Stimulated activated CD8-positive, alpha-beta memory T cell treated with anti-CD3 and anti-CD28 coated beads, Interleukin-15, amount 100 ng/mL, for 24 hours (primary cell): ENCODE measurements at places on chromosomes 12 and 14.

GRCh38 chr14:105458571-105458970 lies 16.1 kb upstream of the CRIP2 start:
- no peak for DNase-seq

DNA sequence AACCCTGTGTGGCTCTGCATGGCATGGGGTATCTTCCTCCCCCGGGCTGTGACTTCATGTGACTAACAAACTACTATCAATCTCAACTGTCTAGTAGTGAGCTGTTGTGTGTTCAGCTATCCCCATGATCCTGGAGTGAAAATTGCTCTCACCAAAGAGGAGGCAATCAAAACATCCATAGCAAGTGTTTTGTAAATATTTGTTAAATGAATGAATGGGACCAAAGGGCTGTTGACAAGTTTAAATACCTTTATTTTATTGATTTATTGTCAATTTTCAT lies 138.1 kb upstream of the CPM start:
- DNase-seq, result no peak

DNA sequence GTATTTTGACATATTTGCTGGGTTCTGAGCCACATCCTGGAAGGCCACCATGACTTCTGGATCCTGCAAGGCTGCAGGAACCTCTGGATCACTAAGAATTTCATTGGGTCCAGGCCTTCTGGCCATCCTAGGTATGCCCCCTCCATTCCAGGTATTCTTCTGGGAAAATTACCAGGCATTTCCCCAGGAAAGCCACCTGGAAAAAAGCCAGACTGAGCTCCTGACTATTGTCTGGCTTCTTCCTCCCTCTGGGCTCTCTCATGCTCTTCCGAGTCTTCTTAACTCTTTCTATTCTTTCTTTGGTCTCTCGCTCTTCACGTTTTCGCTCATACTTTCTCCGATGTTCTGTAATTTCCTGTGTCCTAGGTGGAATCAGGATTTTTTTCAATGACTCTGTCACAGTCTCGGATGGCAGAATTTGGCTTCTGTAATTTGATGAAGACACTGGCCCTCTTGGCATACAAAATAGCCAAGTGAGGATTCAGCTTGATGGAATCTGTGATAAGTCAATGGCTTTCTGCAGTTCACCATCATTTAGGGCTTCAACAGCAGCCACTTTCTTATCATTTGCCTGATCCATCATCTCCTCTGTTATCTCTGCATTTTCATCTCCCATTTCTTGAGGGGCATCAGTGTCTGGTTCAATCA lies 42.6 kb downstream of the ATP23 start:
- DNase-seq, result no peak

DNA sequence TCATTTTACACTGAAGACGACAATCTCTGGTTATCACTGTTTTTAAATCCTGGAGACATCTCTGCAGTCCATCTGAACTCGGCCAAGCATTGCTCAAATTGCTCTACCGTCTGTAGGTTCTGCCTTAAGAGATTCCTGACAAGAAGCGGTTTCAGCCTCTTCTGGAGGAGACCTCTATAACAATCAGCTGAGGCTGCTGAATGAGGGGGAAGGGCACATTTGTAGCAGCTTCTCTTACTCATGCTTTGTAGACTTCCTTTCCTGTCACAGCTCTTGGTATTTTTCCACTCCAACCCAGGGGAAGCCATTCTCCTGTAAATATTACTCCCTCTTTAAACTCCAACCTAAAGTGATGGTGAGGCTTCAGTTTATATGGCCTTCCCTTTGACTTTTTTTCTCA lies 3.0 kb downstream of the ARG2 start:
- no peak for DNase-seq

GRCh38 chr12:67811437-67812361 lies 163.2 kb downstream of the DYRK2 start:
- no peak for DNase-seq

- no peak for DNase-seq
Measured at GRCh38 chr12:115273456-115273855, 589.5 kb upstream of the TBX3 start.

- no peak for DNase-seq
Measured at GRCh38 chr12:62361048-62361447, 100.8 kb downstream of the USP15 start.

DNA sequence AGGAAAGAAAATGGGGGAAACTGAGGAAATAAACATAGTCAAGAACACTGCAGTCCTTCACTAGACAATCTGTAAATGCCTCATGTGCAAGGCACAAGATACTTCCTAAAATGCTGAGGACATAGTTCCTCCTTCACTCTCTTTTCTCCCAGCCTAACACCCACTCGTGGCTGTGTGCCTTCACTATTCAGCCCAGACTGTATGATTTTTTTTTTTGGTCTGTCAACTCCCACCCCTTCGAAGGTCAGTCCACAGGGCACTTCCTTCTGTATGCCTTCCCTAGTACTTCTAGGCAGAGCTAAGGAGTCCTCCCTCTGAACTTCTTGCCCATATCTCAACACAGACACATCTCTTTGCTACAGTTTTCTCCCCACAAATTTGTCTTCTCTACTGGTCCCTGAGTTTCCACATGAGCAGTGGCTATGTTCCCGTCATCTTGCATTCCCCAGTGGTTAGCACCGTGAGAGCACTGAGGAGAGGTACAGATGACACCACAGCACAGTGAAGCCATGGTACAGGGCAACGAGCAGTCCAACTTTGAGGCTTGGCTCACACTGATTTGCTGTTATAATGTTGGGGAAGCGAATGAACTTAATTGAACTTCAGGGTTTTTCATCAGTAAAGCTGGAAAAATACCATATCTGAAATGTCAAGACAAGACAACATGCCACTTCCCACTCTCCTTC lies 24.1 kb upstream of the SYCP3 start:
- DNase-seq, result no peak

- DNase-seq, result no peak
Measured at GRCh38 chr12:61311413-61311812, 948.8 kb upstream of the USP15 start.

DNA sequence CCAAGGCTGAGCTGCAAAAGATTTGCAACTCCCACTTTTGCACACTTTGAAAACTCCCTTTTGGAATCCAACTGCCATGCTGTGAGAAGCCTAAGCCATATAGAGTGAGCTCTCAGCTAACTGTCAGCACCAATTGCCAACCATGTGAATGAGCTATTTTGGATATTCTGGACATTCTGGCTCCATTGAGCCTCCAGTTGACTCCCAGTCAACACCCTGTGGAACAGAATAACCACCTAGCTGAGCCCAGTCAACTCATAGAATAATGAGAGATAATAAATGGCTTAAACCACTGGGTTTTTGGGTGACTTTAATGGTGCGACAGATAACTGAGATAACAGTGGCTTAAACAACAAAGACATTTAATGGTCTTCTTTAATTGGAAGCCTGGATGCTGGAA lies 210.1 kb downstream of the SUDS3 start:
- DNase-seq, result no peak

DNA sequence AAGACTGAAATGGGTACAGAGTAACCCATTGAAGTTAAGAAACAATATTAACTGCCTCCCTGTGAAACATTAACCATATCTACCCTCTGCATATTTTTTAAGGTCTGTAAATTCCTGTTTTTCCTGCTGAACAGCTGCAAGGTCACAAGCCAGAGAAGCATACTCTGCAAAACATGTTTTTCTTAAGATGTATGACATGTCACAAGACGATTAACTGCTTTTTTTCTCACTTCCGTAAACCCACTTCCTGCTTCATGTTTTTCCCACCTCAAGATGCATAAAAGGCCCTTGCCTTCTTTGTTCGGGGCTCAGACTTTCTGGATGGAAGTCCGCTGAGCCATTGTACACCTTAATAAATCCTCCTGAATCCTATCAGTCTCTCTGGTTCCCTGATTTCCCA lies 504.7 kb upstream of the MIS18BP1 start:
- no peak for DNase-seq

GRCh38 chr12:130818272-130818634 lies 20.8 kb downstream of the STX2 start:
- no peak for DNase-seq

- DNase-seq, result no peak
Measured at GRCh38 chr12:39935275-39935674, 170.6 kb downstream of the SLC2A13 start.

GRCh38 chr14:93520053-93520607 lies 89.4 kb downstream of the UNC79 start:
- DNase-seq, result no peak

- DNase-seq, result no peak
Measured at GRCh38 chr12:53928054-53928835, 10.4 kb upstream of the HOXC13 start.

DNA sequence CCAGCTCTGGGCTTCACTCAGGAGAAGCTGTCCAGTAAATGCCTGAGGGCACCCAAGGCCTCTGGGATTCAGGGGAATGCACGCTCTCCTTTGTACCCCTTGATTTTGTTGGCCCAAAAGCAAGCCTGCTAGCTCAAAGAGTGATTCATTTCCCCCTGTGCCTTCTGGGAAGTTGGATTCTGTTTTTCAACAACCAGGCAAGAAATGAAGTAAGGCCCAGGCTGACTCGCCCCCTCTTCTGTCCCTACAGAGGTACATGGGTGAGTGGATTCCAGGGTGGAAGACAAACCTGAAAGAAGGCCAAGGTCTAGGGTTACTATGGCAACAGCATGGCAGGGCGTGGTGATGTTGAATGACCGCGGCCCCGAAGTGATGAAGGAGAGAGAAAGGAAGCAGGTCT lies 9.3 kb upstream of the SERPINA5 start:
- no peak for DNase-seq

DNA sequence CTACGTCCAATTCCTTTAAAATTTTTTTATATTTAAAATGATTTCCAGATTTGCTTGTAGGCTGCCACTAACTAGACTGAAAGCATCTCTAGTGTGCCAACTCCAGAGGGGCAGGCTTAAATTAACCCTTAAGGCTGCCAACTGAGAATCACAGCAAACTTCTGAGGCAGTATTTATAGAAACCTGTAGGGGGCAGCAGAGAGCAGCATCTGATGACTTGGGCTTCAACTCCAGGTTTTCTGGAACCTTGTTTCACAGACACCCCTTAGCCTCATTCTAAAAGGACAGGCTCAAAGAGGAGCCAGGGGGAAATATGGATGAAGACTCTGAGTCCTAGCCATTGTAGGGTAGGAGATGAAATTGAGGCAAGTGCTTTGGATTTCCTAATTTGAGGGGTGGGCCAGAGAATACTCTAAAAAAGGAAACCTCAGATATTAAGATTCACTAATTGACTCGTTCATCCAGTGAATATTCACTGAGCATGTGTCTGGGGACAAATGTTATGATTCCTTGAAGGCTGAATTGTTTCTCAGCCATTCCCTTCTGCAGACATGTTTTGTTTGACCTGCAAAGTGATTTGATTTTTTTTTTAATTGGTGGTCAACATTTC lies 63.3 kb upstream of the HSPB8 start:
- DNase-seq, result no peak

DNA sequence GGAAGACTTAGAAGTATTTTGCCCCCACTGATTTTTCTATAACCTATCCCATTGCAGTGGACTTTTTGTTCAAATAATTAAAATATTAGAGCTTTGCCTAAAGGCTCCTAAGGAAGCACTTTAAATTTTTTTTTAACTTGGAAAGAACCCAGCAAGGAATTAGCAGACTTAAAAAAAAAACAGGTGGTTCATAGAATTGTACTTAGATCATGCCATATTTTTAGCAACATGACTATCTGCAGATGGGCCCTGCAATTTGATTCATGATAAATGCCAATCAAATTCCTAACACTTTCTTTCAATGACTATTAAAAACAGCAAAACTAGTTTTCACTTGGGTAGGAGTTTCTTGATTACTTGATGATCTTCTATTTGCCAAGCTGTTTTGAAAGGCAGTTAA lies 11.5 kb downstream of the ADAMTS20 start:
- no peak for DNase-seq

- no peak for DNase-seq
Measured at GRCh38 chr14:74856366-74856765, 19.6 kb downstream of the PROX2 start.

DNA sequence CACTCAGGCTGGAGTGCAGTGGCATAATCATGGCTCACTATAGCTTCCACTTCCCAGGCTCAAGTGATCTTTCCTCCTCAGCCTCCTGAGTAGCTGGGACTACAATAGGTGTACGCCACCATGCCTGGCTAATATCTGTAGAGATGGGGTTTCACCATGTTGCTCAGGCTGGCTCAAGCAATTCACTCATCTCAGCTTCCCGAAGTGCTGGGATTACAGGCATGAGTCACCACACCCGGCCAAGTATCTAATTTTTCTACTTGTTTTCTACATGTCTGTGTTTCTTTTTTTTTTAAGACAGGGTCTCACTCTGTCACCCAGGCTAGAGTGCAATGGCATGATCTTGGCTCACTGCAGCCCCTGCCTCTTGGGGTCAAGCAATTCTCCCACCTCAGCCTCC lies 119.7 kb upstream of the MED13L start:
- no peak for DNase-seq

GRCh38 chr12:51156245-51156765 lies 16.6 kb downstream of the TFCP2 start:
- DNase-seq, result no peak

GRCh38 chr14:38536376-38537038 lies 280.6 kb upstream of the CLEC14A start:
- no peak for DNase-seq

DNA sequence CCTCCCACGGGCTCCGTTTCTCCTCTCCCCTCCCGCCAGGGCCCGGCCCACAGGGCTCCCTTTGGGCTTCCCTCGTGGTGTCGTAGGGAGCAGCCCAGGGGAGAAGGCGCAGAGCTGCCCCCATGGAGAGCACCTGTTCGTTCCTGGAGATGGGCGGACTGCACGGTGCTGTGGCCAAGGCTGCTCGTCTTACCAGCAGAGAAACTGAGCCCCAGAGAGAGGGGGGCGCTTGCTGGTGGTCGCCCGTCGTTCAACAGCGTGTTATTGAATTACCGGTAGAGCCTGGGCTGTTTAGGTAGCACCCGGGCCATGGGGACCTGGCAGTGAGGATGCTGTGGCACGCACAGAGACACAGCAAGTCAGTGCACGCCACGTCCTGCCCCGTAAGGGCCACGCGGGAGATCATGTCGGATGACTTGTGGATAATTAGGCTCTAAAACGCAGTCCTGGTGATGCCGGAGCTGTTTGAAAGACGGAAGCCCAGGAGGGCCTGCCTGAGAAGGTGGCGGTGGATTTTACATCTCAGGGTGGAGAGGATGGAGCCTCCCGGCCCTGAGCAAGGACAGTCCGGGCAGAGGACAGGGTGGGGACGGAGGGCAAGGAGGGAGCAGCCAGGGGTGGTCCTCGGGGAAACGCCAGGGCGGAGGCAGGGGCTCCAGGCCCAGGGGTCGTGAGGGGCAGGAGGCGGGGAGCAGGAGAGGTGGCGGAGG lies 134.4 kb downstream of the ADGRD1 start:
- no peak for DNase-seq

GRCh38 chr14:33441633-33442032 lies 503.0 kb downstream of the NPAS3 start:
- DNase-seq, result no peak

DNA sequence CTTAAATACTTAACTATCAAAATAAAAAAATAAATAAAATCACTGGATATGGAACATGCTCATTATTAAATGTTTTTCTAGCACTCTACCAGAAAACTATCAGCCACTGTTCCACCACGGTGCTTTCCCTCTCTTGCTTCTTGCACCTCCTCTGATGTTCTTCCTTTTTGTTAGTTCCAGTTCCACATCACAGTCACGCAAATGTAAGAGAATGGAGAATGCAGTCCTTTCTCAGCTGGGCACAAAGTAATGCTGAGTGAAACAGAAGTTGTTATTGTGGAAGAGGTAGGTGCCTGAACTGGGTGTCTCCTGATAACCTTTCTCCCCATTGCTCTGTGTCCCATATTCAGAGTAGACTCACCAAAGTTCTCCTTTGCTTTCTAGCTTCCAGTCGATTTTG lies 1116.9 kb upstream of the TMEM132C start:
- no peak for DNase-seq
